ENCODE measurements at places on chromosomes 7 and 10.
A peak's percentile ranks its signal among the peaks of the same experiment; 100 is the strongest.

- DNase-seq: no peak
Observed at GRCh38 chr7:141695803-141696289, 6.1 kb downstream of the DENND11 start.

DNA sequence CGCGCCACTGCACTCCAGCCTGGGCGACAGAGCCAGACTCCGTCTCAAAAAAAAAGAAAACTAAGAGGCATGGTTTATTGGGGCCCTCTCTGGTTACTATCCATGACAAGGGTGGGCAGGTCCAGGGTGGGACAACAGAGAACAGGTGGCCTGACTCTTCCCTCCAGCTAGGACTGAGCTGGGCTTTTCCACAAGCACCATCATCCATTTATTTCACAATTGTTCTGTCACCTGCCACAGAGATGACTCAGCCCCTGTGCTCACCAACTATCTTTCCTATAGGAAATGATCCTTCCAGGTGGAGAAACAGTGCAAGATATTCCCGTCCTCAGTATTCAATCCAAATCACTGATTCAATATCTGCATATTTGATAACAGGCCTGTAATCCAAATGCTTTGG, 44.9 kb upstream of the MYL10 start:
- no peak for DNase-seq

DNA sequence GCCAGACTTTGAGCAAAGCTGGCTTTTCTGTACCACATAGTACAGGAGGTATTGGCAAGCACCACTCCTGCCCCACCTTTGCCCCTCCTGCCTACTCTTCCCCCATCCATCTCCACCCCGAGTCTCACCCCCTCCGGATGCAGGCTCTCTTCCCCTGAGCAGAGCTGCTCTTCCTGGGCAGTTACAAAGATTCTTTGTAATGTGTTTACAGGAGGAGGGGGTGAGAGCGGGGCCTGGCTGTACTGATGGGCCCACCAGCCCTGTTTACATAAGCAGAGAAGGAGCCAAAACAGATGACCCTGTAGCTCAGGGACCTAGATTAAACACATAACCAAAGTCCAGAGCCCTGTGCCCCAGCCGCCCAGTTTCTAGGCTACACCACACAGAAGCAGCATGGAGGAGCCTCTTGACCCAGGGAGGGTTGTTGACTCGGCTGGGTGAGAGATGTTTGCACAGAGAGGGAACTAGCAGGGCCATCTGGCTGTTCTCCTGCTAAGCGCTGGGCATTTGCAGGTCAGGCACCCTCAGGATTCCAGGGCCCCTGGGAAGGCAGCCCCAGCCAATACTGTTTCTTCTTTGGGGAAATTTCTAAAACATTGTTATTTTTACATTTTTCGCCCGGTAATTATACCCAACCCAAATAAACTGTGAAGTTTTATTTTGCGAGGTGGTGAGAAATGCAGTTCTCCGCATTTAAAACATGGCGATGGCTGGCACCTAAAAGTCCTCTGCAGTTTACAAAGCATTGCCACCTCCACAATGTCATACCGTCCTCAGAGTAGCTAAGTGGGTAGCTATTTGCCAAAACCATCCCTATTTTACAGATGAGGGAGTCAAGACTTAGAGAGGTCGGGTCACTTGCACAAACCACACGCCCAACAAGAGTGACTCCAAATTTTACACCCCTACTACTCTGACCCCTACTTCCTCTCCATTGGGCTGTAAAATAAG, 11.4 kb upstream of the ZKSCAN1 start:
- DNase-seq: no peak

DNA sequence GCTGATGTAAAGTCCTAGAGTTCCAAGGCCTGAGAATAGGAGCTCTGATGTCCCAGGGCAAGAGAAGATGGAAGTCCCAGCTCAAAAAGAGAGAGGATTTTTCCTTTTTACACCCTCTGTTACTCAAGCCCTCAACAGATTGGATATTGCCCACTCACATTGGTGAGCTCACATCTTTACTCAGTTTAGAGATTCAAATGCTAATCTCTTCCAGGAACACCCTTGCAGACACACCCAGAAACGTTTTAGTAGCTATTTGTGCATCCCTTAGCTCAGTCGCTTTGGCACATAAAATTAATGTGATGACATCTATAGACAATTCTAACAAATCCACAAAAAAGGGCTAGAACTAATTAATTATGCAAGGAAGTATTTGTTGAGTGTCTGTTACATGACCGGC, 27.1 kb downstream of the ARMC3 start:
- no peak for DNase-seq

DNA sequence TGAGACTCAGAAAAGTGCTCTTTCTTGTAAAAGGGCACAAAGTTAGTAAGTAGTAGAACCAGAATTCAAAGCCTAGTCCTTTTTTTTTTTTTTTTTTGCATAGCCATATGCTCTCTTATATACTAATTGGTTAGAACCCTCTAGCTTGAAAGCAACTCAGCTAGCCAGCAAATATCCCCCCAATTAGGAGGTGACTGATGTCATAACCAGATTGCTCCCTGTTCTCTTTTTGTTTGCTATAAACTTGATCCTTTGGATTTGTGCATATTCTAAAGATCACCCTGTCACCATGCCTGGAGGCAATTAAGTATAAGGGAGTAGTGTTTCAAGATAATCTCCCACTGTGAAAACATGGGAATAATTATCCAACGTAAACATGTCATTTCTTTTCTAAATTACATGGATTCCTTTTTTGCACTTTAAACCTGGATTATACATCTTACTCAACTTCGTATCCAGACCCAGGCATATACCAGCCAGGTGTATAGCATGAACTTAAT, 963.4 kb downstream of the CNTNAP2 start:
- DNase-seq: no peak

GRCh38 chr7:102890292-102890970, 22.4 kb upstream of the LRRC17 start:
- DNase-seq: no peak

GRCh38 chr10:131436458-131436857, 124.9 kb upstream of the TCERG1L start:
- no peak for DNase-seq

GRCh38 chr7:70356787-70357328, 758.6 kb downstream of the AUTS2 start:
- DNase-seq: no peak

DNA sequence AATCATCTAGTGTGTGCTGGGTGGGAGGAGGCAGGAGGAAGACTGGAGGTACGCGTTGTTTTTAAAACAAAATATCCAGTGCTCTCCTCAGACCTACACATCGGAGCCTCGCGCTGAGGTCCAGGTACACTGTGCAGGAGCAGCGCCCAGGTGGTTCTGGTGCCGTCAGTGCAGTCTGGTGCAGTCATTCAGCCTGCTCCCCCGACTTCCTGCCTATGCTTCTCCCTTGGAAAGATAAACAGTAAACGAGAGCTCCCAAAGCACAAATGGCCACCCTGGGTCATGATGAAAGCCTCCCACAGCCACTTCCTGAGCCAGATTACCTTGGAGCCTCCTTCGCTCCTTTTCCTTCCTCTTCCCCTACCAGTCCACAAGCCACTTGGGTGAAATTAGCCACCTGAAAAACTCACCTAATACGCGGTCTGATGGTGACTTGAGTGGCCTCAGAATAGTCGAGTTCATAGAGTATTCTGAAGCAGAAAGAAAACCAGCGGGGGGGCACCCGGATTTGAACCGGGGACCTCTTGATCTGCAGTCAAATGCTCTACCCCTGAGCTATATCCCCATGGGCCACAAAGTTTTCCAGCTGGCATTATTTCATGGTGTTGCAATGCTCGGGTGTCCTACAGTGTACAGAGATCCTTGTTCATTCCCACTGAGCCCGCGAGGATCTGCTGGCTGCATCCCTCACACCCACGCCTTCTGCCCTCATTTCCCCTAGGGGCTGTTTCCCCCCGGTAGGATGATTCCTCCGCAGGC, 82.5 kb downstream of the ZNF467 start:
- DNase-seq: no peak

DNA sequence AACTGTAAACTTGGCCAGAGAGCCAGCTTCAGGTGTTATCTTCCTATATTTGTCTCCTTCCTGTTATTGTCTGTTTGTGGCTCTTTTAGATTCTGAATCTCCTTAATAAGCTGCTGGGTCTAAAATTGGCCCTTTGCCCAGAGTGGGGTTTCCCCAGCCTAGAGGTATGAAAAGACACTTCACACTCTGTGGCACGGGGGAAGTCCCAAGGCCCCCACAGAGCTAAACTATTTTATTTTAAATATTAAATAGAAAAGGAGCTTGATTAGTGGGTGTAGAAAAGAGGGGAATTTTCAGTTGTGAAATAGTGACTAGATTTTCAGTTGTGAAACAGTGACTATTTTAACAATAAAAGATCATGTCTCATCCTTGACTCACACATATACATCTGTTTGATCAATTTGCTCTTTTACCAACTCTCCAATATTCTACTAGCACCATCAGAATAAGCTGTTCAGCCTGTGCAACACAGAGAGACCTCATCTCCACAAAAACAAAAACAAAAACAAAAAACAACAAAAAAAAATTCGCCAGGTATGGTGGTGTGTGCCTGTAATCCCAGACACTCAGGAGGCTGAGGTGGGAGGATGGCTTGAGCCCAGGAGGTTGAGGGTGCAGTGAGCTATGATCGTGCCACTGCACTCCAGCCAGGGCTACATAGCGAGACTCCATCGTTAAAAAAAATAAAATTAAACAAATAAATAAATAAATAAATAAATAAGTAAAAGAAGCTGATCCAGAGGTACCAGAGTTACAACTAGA, 24.9 kb upstream of the ADO start:
- peak; percentile 81 for DNase-seq

DNA sequence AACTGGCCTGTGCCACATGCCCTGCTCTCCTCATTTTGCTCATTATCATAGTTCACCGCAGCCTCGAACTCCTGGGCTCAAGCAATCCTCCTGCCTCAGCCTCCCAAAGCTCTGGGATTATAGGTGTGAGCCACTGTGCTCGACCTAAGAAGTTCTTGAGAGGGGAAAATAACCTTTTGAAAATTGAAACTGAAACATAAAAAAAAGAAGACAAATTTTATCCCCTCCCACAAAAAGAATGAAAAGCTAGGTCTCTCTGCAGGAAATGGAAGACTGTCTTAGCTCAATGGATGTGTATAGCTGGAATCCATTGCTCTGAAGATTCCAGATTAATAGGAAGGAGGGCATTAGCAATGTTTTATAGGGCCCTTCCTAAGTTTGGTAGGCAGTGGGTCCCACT, 2.0 kb upstream of the EXOC6 start:
- DNase-seq: no peak

DNA sequence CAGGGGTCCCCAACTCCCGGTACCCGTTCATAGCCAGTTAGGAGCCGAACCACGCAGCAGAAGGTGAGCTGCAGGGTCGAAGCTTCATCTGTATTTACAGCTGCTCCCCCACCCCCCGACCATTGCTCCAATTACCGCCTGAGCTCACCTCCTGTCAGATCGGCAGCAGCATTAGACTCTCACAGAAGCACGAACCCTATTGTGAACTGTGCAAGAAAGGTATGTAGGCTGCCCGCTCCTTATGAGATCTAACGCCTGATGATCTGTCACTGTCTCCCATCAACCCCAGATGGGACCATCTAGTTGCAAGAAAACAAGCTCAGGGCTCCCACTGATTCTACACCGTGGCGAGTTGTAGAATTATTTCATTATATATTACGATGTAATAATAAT, 14.6 kb upstream of the AZGP1 start:
- DNase-seq: no peak

- DNase-seq: no peak
Observed at GRCh38 chr10:94172332-94172731, 178.6 kb downstream of the PLCE1 start.

- DNase-seq: no peak
Observed at GRCh38 chr7:84139986-84140729, 54.4 kb downstream of the SEMA3A start.

- DNase-seq: no peak
Observed at GRCh38 chr10:52248697-52249306, 65.3 kb upstream of the DKK1 start.

GRCh38 chr7:16747102-16747501, 6.5 kb upstream of the TSPAN13 start:
- no peak for DNase-seq

GRCh38 chr7:132002343-132002968, 446.0 kb upstream of the PODXL start:
- no peak for DNase-seq

GRCh38 chr10:72679838-72680241, 12.1 kb upstream of the MCU start:
- no peak for DNase-seq

GRCh38 chr7:105046414-105046813, 32.4 kb downstream of the KMT2E start:
- no peak for DNase-seq

DNA sequence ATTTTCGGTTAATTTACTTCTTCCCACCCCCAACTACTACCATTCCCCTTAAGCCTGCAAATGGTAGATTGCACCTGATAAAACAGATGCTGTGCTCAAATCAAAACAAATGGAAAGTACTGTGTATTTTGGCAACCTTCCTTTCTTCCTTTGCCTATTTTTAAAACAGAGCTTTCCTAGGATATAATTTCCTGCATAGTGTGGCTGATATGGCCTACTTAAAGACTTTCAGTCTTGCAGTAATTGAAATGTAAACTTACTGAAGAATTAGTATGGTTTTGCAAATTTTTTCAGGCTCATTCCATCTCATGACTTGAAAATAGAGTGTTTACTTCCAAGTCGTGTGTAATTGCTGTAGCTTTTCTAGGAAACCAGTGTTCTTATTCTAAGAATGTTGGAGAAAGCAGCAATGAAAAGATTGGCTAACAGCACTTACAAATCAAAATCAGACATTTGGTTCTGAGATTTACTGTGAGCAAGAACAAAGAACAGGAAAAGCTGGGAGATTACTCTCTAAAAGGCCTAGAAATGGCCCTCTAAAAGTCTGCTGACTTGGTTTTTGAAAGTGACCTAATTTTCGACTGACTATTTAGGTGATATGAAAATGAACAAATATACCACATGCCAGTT, 52.0 kb downstream of the REEP3 start:
- no peak for DNase-seq

GRCh38 chr7:2157473-2158279, 75.1 kb downstream of the MAD1L1 start:
- DNase-seq: no peak

GRCh38 chr7:127974446-127975035, 56.7 kb downstream of the LRRC4 start:
- no peak for DNase-seq

DNA sequence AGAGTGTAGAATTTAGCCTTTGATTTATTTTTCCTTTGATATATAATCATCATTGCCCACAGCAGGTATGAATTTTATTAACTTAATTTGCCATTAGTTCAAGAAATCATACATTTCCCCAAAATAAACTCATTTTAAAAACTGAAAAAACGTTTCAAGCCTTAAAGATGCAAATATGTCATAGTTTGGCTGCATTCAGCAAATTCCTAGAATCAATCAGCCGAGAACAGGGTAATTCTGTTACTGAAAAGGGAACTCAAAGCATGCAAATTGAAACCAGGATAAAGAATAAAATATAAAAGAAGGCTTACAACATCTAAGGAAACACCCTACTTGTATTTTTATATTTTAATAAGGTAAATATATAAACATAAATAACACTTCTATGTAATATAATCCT, 233.8 kb upstream of the PRKCQ start:
- DNase-seq: no peak

GRCh38 chr10:241451-241850, 106.2 kb downstream of the ZMYND11 start:
- DNase-seq: no peak

Data from stimulated activated CD8-positive, alpha-beta memory T cell treated with anti-CD3 and anti-CD28 coated beads, Interleukin-15, amount 100 ng/mL, for 48 hours (primary cell).